ENCODE measurements at places on chromosomes 7 and 10. TPM values are rescaled to one million over a fixed set of nuclear protein-coding genes. Genes with fewer than 3 reads are reported as not detected.

BNIP3 gene
- total RNA-seq: 125 TPM

DNA sequence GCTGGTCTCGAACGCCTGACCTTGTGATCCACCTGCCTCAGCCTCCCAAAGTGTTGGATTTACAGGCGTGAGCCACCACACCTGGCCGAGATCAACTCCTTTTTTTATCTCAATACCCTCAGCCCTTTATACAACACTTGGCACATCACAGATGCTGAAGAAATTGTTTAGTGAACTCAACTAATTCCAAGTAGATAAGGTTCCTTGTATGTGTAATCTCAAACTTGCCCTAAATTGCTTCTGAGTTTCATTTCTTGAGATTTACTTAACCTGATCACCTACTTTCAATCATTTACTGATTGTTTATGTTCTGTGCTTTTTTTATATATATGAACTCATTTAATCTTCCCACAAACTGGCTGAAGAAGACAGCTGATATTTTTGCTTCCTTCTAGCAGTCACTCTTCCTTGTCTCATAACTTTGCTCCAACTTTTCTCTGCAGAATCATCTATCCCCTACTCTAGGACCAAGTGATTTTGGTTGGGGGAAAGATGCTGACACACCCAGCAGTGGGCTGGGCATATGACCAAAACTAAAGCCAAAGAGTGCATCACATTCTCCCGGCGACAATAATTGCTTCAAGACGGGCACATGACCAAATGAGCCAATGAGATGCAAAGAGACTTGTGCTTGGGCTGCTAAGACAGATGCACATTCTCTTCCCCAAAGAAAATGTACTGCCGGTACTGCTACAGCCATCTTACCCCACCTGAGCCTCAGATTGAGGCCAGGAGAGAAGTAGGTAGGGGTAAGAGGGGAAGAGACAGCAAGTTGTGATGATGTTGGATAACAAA is 40.3 kb upstream of the ARID5B start:
- no peak for DNase-seq

DNA sequence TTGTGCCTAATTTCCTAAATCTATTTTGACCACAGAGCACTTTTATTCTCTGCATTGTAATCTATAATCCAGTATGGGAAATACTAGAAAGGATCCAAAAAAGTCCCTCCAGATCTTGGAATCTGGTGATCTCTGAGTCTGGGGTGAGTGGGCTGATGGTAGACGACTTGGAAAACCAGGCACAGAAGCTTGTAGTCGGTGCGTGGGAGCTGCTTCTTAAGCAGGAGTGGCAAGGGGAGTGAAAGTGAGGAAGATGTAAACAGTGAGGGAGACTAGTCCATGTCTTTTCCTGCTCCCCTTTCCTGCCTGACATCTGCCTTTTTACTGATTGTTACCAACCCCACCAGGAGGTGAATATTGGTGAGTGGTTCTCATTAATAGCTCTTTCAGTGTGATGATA is 6.8 kb downstream of the AUTS2 start:
- DNase-seq: no peak

GRCh38 chr10:51789903-51790302 is 90.5 kb upstream of the CSTF2T start:
- DNase-seq: no peak

DNA sequence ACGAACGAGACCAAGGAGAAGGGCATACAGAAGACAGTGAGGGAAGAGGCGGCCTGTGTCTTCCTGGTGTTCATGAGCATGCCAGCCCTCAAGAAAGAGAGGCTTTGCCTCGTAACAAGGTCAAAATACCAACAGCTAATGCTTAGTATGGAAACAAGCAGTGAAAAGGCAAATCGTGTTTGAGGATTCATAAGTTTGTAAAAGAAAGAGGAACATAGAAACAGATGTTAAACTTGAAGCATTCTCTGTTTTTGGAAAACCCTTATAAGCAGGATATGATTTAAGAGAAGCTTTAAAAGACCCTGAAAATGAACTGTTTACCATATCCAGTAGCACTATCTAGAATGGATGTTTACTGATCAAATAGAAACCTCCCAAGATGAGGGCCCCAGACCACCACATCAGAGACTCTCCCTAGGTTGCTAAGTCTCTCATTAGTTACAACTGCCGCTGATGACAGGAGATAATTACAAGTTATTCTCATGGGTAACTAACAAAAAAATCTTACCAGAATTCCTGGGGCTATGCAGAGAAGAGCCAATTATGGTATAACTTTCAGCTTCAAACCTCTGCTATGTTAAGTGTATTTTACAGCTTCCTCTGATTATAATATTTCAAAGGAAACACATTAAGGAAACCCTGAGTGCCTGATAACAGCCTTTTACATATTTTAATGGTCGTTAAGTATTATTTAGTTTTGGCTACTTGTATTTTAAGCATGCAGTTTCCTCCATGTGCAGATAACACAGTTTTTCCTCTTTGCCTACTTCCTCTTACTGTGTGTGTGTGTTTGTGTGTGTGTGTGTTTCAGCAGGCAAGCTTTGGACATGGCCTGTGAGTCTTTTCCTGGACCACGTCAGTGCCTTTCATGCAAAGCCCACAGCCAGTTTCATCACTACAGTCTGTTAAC is 17.9 kb downstream of the JCAD start:
- no peak for DNase-seq

DNA sequence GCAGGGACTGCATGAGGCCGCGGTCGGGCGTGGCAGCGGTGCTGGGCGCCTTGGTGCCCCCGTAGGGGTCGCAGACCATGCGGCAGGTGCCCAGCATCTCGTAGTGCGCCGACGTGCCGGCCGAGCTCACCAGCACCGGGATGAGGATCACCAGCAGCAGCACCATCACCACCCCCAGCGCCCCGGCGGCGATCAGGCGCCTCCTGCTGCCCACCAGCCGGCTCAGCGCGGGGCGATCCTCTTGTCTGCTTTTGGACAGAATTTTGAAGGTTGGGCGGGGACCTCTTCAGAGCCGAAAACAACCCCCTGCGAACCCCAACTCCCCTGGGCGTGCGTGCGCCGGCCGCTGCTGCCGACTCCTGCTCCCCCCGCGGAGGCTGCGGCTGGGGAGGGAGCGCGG is 779 bp downstream of the C1QL3 start:
- no peak for DNase-seq

- DNase-seq: no peak
Measured at GRCh38 chr7:111833466-111833865, 271.2 kb upstream of the IMMP2L start.

GRCh38 chr7:100093054-100093453 is 4.3 kb downstream of the COPS6 start:
- DNase-seq: no peak

PTPRN2 gene
- total RNA-seq: 4.9 TPM

GRCh38 chr7:12093365-12093764 is 117.7 kb upstream of the TMEM106B start:
- DNase-seq: no peak

ITIH5 gene
- 48.2 TPM for total RNA-seq

LIPN gene
- total RNA-seq: 1.4 TPM

- no peak for DNase-seq
Measured at GRCh38 chr7:81005254-81005653, 86.4 kb upstream of the SEMA3C start.

DNA sequence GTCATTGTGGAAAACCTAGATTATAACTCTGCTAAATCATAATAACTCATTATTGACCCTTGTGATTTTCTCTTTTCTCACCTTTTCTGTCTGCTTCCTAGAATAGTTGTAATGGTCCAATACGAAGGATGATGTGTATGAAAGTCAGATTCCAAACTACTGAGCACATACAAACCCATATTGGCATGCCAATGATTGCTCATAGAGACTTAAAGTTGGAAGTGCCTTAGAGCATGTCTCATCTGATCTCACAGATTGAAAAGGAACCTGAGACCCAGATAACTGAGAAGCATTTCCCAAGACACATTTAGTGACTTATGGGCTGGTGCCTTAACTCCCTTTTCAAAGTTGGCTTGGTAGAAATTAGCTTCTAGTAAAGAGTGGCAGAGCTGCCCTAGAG is 594.3 kb downstream of the REEP3 start:
- no peak for DNase-seq

Measured in sigmoid colon (tissue), 7 donors.